MV-4-11 (cell line): ENCODE measurements at places on chromosomes 2 and 18.

DNA sequence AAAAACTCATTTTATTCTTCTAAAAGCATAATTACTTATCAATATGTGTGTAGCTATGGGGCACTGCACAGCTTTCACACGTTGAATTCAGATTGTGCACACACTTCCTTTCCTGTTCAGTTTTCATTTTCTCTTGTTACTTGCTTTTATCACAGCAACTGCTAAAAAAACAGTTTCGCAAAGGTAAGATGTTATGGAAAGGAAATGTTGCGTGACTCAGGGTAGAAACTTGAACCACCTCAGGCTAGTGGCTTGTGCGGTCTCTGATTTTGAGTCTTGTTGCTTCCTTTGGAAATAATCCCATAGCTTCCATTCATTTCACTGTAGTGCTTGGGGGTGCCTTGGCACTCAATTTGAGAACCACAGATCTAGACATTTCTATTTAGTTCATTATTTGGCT, 171.9 kb downstream of the FMNL2 start:
- no peak for DNase-seq

DNA sequence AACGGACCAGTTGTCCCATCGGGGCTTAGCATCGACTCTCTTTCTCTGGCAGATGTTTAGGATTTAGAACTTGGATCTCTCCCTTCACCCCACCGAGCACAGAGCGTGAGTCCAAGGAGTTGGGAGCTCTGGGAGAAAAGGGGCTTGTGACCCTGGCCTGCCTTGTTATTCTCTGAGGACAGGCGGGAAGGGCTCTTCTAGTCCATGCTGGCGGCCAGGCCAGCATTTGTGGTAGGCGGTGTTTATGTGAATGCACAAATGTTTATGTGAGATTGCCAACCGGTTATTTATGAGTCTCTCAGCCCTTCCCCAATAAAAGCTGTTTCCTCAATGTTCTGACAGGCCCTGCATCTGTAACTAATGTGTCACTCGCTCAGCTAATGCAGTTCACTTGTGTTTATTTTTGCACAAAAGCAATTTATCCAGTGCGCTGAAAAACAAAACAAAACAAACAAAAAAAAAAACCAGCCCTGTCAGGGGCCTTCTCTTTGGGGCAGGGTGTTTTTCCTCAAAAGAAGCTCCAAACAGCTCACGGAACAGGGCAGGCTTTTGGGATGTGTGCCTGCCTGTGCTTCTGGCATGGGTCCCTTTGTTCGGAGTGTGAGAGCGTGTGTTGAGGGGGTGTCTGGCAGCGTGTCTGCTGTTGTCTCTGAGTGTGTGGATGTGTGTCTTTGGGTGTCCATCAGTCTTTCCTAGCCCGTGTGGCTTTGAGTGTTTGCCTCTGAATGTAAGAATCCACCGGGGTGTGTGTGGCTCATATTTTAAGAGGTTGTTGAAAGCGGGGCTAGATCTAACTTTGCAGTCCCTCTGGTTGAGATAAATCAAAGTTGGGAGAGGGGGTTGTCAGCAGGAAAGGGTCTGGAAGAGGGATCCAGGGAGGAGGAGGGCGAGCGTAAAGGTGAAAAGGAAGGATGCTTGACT, 52.8 kb upstream of the HAAO start:
- no peak for DNase-seq

DNA sequence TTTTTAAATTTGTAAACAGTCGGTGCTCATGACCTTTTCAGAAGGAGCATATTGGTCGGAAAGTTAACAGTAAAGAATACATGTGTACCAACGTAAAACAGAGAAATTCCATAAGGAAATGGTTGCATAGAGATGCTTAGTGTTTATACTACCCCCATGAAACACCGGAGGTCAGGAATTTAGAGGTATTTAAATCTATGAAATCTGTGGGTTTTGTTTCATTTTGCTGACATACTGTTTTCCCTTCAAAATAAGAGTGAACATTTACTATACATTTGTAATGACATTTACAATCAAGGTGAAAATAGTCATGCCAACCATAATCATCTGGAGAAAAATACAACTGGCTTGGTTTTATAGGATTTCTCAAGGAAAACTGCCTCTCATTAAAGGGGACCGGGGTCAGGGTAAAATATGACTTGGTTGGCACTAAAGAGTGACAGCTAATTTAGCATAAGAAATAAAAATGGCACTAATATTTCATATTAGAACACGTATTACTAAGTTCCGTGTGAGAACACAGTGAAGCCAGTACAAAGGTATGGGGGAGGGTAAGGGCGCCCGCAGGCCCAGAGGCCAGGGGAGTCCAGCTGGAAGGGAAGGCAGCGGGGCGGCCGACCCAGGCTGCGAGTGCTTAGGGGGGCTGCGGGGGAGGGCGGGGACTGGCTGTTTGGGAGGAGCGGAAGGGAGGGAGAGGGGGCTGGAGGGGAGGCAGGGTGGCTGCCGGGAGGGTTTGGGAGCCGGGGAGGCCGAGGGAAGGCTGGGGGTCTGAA, 1.1 kb upstream of the RNU4ATAC start:
- DNase-seq: no peak

GRCh38 chr2:240957656-240958365, 40.6 kb upstream of the SNED1 start:
- DNase-seq: no peak

- no peak for DNase-seq
Measured at GRCh38 chr2:134334542-134335353, 80.9 kb downstream of the MGAT5 start.

DNA sequence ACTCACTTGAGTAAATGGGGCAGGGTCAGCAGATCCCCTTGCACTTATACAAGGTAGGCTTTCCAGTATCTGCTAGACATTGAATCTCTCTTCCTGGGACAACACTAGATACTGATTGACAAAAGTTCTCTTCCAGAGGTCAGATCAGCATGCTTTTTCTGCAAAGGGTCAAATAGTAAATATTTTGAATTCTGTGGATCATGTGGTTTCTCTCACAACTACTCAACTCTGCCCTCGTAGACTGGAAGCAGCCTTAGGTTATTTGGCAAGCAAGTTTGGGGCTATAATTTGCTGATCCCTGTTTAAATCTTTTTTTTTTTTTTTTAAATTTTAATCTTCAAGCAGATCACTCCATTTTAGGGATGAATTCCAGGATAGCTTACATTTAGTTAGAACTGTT, 17.4 kb upstream of the NABP1 start:
- DNase-seq: no peak

DNA sequence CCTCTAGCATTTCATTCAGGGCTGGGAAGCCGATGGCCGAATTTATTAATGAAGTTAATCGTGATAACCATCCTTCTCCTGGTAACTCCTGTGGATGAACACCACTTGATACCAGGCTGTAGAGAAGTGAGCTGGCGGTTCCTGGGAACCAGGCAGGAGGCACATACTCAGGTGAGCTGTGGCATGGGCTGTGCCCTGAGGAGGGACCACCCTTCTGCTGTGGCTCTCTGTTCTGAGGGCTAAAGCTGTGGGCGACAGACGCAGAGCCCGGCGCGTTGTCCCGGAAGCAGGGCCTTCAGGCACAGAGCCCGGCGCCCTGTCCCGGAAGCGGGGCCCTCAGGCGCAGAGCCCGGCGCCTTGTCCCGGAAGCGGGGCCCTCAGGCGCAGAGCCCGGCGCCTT, 462.3 kb upstream of the SALL3 start:
- no peak for DNase-seq

GRCh38 chr2:85989288-85989865, 100.6 kb upstream of the ST3GAL5 start:
- DNase-seq: no peak

DNA sequence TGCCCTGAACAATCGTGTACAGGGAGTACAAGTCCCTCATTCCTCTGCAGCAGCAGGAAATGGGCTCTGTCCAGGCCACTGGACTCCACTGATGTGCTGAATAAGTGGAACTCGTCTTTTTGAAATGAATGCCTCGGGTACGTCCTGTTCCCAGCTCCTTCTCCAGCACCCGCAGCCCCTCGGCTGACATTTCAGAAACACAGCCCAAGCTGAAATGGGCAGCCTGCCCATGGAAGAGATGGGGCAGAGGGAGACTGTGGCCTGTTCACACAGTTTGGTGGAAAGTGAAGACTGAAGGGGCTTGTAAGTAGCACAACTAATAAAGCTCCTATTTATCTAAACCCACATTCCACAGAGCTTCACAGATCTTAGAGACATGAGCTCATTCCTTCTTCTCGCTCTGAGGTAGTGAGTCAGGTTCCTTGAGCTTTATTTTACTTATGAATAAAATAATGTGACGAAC, 498.6 kb downstream of the TXNL1 start:
- no peak for DNase-seq

DNA sequence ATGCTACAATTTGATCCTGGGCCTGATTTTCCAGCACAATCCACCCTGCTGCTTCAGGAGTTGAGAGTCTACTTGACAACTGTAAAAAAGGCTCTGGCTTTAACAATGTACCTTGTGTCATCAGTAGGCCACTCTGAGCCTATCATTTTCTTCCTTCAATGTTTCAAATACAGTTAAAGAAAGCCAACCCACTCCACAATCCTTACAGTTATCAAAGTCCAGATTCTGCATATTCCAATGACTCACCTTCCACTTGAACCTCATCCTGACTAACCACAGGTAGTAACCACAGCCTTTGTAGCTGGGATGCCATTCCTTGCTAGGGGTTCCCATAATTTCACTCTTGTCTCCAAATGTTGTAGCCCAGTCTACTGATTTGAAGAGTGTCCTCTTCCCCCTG, 35.5 kb upstream of the AQP4 start:
- no peak for DNase-seq

GRCh38 chr2:45009303-45009927, at the start of gene SIX2:
TSS of gene SIX2 (minus strand) at chr2:45009452. CDS start at chr2:45009110, 342 bp downstream.
- DNase-seq: peak; percentile 33

GRCh38 chr2:238497610-238498005, 70.9 kb downstream of the ASB1 start:
- DNase-seq: no peak

DNA sequence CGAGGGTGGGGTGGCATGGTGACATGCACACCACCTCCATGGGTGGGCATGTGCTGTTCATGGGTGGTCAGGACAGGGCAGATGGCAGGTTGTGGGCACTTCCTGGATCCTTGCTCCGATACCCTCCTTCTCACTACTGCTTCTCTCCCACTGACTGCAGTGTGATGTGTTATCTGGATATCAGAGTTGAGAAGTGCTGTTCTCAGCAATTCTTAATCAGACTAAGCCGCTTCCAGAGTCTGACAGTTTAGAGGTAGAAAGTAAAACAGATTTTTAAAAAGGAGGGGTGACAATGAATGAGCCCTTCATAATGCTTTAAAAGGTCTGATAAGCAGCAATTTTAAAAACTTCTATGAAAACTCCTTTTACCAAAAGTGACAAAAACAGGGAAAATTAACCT, 33.9 kb downstream of the SIGLEC15 start:
- no peak for DNase-seq

DNA sequence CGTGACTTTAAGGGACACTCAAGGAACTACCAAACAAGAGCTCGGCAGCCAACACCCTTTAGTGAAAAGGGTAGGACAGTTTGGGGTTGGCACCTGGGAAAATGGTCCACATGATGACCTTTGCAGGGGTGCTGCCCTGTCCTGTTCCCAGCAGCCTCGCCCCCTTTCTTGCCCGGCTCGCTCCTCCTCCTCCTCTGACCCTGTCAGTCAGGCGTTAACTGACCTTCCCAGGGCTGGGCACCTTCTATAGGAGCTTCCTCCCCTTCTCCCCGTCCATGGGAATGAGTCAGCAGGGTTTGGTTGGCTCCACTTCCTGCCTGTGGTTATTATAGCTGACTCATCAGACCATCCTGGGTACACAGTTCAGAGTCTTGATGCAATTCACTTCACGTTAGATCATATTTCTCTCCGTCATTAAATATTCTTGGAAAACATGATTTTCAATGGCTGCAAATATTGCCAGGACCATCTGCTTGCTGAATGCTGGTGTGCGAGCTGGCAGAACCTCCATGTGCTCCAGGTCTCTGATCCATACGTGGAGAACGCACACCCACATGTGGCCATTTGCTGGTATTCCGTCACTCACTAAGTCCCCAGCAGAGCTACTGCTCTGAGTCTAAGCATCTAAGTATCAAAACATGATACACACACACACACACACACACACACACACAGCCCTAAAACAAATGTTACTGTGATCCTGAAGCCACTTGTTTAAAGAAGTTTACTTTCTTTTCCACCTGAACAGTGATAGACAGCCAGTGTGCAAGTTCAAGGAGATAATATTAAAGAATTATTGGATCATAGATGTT, 185.0 kb downstream of the ANAPC1 start:
- DNase-seq: peak; percentile 97

DNA sequence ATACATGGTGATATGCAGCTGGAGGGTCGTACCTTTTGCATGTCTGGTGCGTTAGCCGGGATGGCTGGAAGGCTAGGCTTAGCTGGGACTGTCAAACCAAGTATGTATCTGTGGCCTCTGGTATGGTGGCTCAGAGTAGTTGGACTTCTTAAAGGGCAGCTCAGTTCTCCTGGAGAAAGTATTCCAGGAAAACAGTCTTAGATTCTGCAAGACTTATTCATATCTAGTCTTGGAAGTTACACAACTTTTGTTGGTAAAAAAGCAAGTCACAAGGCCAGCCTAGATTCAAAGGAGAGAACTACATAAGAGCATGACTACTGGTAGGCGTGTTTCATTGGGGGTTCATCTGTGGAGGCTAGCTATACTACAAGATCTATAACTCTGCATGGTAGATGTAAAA, 45.5 kb downstream of the EML4 start:
- DNase-seq: peak; percentile 39

DNA sequence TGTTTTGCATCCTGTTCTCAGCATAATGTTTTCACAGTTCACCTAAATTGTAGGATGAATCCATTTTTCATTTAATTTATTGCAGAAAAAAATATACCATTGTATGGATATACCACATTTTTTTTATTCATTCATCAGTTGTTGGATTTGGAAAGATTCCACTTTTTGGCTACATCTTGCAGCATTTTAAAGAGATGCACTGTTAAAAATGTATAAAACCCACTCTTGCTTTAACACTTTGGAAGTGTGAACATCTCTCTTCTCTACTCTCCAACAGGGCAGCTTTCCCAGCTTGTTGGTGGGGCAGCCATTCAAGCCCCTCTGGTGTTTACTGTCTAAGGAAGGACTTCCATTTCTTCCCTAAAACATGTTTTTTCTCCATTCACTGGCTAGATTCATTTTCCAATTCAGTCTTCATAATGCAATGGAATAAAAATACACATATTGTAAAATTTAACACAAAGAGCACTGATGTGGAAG, 104.4 kb upstream of the CBLN2 start:
- no peak for DNase-seq

DNA sequence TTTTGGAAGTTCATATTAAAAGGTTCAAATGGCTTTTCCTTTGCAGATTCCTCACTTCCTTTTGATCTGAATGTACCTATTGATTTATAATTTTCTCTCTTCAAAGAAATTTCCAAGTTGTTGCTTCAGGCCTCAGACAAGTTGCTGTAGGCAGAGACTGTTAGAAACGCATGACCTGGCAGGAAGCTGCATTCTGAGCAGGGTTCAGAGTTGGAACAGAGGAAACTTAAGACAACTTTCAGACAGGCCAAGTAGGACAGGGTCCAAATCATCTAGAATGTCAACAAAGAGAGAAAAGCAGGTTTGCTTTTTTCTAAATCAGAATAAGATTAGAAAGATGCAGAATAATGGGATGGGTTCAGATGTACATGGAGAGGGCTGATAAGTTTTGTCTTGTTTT, 416.3 kb downstream of the LRP1B start:
- no peak for DNase-seq
